Glutamatergic neuron (in vitro differentiated cells): ENCODE measurements at places on chromosomes 2 and 18.
A peak's percentile ranks its signal among the peaks of the same experiment; 100 is the strongest.

DNA sequence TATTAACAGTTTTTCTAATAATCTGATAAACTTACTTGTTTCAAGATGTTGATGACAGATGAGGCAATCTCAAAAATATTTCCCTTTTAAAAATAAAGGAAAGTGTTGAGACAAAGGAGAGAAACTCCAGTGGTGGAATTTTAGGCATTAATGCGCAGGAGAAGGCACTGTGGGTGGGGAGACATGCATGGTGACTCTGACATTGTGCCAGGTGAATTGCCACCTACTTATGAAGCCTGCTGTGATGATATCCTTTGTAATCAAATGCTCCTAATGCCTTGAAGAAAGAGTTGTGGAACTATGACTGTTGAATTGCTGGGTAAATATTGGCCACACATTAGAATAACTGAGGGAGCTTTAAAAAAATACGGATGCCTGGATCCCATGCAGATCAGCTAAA is 101.4 kb downstream of the PLA2R1 start:
- H3K4me1 ChIP-seq = no peaks in the 10 kb centered on the region
- no peaks in the 10 kb centered on the region for H3K36me3 ChIP-seq
- no peak overlapping the region for H3K4me3 ChIP-seq
- DNase-seq = no peak
- no peak overlapping the region for H3K27ac ChIP-seq
- H3K27me3 ChIP-seq = no peaks in the 10 kb centered on the region

GRCh38 chr18:36812678-36813077 is 16.1 kb downstream of the TPGS2 start:
- no peak overlapping the region for H3K27ac ChIP-seq
- H3K36me3 ChIP-seq = no peaks in the 10 kb centered on the region
- H3K27me3 ChIP-seq = no peaks in the 10 kb centered on the region
- peaks cover 4% of the 10 kb centered on the region for H3K4me1 ChIP-seq
- no peak overlapping the region for H3K4me3 ChIP-seq

DNA sequence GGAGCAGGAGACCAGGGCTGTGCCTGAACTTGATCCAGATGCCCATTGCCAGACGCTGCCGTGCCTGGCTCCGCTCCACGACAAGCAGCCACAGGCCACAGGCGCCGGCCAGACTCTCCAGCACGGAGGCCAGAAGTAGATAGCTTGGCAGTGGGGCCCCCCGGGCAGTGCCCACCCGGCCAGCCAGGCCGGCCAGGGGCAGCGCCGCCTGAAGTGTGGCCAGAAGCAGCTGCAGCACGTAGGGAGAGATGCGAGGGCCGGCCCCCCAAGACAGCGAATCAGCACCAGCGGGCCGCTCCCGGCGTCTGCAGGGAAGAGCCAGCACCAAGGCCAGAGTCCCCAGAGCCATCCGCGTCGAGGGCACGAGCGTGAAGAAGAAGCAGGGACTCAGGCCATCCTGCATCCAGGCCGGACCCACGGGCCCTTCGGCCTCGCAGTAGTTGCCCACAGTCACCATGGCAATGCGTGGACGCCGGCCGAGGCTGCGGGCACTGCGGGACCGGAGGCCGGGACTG is 484 bp downstream of the ABCB6 start:
- H3K4me1 ChIP-seq = peaks cover 11% of the 10 kb centered on the region
- peaks cover 5% of the 10 kb centered on the region for H3K36me3 ChIP-seq
- H3K4me3 ChIP-seq = peak overlapping the region; percentile 93
- no peak for DNase-seq

DNA sequence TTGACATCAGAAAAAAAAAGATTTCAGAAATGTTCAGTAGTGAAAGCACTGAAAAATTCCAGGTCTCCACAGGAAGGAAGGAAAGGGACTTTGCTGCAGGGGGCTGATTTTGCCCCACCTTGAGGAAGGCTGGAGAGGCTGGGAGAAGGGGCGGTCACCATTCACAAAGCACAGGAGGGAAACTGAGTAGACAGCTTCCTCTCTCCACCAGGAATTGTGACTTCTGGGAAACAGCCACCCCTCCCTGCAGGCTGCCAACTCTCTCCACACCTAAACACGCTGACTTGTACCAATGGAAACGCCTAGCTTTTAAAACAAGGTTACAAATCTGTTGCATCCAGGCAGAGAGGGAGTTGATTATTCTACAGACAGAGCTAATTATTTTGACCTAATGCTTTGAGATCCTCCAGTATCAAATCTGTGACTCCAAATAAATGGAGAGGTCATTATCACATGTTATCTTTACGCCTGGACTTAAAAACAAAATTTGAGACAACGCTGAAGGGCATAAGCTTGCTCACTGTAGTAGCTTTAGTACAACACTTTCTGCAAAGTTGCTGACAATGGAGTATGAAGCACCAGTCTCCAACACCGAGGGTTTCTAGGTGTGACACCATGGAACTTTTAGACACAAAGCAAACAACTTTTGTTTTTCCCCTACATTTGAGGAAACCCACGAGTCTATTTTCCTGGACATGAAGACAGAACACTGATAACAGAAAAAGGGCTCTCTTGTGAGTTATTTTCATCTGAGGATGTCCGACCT is 42.7 kb downstream of the EPHA4 start:
- peaks cover 2% of the 10 kb centered on the region for H3K27me3 ChIP-seq
- no peak overlapping the region for H3K4me3 ChIP-seq
- no peak overlapping the region for H3K27ac ChIP-seq
- peaks cover 9% of the 10 kb centered on the region for H3K4me1 ChIP-seq
- DNase-seq = no peak

DNA sequence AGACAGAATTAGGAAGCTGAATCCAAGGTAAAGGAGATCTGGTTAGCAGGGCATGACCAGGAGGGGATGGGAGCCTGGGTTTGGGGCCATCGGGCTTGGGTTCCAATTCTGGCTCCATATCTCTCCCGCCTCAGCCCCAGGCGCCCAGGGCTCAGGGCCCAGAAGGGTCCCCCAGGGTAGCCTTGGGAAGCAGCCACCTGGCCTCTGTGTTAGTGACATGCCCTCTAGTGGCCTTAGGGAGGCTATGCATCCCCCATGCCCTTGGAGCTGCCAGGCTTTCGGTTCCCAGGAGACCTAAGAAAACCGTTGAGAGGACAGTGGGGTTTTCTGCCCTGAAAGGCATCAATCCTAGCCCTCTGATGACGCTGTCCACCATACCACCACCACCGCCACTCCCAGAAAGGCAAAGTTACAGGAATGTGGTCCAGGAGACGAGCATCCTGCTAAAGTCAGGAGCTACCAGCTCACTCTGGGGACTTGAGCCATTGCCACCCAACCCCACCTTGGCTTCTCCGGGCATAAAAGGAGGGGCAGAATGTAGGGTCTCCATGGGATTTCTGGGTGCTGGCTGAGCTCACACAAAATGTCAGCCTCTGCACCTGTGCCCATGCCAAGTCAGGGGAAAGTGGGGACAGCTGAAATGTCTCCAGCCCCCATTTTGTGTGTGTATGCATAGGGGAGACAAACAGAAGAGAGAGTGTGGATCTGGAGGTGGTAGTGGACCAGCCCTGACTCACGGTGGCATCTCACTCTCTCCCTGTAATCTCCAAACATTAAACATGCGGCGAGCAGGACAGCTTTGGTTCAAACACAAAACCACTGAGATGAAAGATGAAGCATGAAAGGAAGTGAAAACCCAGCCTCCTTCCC is 56.5 kb downstream of the EMX1 start:
- DNase-seq = peak; percentile 61
- no peak overlapping the region for H3K27ac ChIP-seq
- H3K4me1 ChIP-seq = peaks cover 15% of the 10 kb centered on the region
- no peaks in the 10 kb centered on the region for H3K36me3 ChIP-seq
- peaks cover 2% of the 10 kb centered on the region for H3K27me3 ChIP-seq

DNA sequence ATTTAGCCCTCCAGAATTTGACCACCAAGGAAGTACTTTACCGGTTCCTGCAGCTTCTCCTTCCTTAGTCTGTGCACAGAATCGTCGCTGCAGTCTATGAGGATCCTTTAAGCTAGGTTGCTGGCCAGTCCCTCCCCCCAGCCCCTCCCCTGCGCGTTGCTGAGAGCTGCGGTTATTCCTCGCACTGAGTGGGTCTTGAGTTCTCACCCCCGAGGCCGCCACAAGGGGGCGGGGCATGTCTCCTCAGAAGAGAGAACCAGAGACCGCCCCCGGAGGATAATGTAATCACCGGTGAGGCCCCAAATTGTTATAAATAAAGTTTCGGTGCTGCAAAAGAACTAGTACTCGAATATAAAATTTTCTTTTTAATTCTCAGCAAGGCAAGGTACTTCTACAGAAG is 1184.9 kb upstream of the CDH2 start:
- no peaks in the 10 kb centered on the region for H3K36me3 ChIP-seq
- H3K27ac ChIP-seq = no peak overlapping the region
- no peak overlapping the region for H3K4me3 ChIP-seq
- H3K27me3 ChIP-seq = peaks cover 2% of the 10 kb centered on the region

GRCh38 chr2:165239230-165239629 is at the start of gene SCN2A:
SCN2A (plus strand) TSS chr2:165239414; CDS start chr2:165295824, 56,410 bp downstream.
- no peaks in the 10 kb centered on the region for H3K27me3 ChIP-seq
- no peak within 1 kb of the TSS for H3K27ac ChIP-seq
- no peaks in the 10 kb centered on the region for H3K4me1 ChIP-seq
- H3K36me3 ChIP-seq = no peaks in the 10 kb centered on the region
- DNase-seq = no peak

DNA sequence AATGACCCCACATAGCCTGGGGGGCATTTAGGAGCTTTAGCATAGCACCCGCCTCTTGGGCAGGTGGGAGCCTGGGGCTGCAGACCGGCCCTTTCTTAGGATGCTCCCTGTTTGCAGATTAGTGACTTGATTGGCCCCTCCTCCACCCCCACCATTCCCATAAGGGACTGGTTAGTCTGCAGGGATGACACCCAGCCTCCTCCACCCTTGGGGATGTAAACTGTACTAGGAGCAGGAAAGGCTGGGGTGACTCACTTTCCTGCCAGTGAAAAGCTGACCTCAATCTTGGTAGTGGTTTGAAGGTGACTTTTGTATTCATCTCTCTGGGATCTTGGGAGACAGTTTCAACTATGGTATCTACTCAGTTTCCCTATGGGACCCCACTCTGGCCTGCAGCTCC is 24.2 kb downstream of the CTIF start:
- peaks cover 8% of the 10 kb centered on the region for H3K36me3 ChIP-seq
- no peaks in the 10 kb centered on the region for H3K27me3 ChIP-seq
- H3K4me1 ChIP-seq = peaks cover 18% of the 10 kb centered on the region
- no peak overlapping the region for H3K27ac ChIP-seq
- no peak overlapping the region for H3K4me3 ChIP-seq
- no peak for DNase-seq

DNA sequence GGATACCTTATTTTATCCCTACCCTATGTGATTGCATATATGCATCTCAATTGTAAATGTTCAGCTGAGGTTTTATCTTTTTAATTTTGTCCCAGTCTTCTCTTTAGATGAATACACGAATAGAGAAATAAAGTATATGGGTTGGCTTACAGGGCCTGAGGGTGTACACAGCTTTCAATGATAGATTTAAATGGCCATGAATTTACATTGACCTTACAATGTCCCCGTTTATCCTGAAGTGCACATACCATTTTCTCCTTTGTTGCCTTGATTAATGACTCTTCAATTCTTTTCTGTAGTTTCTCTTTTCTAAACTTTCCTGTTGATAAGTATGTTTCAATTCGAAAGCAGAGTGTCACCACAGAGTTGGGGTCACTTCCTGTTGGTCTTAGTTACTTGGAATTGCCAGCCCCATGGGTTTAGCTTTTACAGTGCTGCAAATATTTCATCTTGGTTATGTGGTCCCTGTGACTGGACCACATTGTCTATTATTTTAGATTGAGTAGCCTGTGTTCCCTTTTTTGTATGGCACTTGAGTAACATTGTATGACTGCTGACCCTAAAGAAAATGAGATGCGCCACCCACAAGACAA is 1616.3 kb upstream of the ACVR2A start:
- no peaks in the 10 kb centered on the region for H3K27me3 ChIP-seq
- H3K36me3 ChIP-seq = no peaks in the 10 kb centered on the region
- no peak for DNase-seq
- peaks cover 5% of the 10 kb centered on the region for H3K4me1 ChIP-seq

DNA sequence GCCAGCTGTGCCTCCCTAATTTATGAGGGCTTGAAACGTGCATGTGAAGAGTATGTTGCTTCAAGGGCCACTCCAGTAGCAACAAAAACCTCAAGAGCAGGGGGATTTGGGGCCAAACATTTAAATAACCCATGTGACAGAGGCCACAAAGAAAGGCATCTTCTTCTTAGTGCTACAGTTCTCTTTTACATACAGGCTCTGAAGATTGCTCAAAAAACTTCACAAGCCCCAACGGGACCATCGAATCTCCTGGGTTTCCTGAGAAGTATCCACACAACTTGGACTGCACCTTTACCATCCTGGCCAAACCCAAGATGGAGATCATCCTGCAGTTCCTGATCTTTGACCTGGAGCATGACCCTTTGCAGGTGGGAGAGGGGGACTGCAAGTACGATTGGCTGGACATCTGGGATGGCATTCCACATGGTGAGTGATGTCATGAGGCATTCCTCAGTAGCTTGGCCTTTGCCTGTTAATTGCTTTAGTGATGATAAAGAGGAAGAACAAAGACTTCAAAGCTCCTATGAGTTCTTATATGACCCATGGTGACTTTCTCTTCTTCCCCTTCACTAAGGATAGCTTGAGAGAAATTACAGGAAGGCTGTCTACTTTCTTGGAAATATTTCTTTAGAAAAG is 40.1 kb downstream of the NRP2 start:
- no peaks in the 10 kb centered on the region for H3K36me3 ChIP-seq
- H3K4me3 ChIP-seq = no peak overlapping the region
- peaks cover 73% of the 10 kb centered on the region for H3K4me1 ChIP-seq
- H3K27me3 ChIP-seq = peaks cover 19% of the 10 kb centered on the region
- peak overlapping the region; percentile 98 for H3K27ac ChIP-seq

DNA sequence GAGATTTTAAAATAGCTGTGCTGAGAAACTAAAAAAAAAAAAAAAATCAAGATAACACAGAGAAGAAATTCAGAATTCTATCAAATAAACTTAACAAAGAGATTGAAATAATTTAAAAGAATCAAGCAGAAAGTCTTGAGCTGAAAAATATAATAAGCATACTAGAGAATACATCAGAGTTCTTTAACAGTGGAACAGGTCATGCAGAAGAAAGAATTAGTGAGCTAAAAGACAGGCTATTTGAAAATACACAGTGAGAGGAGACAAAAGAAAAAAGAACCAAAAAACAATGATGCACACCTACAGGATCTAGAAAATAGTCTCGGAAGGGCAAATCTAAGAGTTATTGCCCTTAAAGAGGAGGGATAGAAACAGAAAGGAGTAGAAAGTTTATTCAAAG is 548.1 kb downstream of the ADCYAP1 start:
- peaks cover 5% of the 10 kb centered on the region for H3K36me3 ChIP-seq
- H3K4me3 ChIP-seq = no peak overlapping the region
- DNase-seq = no peak
- no peaks in the 10 kb centered on the region for H3K4me1 ChIP-seq
- no peaks in the 10 kb centered on the region for H3K27me3 ChIP-seq
- H3K27ac ChIP-seq = no peak overlapping the region

GRCh38 chr2:150997702-150998440 is 263.8 kb downstream of the RBM43 start:
- H3K27ac ChIP-seq = no peak overlapping the region
- H3K4me3 ChIP-seq = no peak overlapping the region
- no peaks in the 10 kb centered on the region for H3K36me3 ChIP-seq
- H3K27me3 ChIP-seq = no peaks in the 10 kb centered on the region
- peaks cover 3% of the 10 kb centered on the region for H3K4me1 ChIP-seq

DNA sequence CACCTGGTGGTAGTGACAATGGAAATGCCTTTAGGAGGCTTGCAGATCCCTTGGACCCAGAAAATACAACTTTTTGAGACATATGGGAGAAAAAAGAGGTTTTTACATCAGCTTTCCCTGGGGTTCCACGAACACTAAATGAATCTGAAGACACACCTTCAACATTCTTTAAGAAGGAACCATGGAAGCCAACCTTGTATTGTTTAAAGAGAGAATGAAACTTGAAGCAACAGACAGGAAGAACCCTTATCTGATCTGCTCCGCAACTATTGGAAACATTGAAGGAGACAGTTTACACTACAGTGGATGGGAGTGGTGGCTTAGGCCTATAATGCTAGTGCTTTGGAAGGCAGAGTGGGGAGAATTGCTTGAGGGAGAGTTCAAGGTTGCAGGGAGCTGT is 190.4 kb downstream of the LAMA1 start:
- H3K27me3 ChIP-seq = no peaks in the 10 kb centered on the region
